ENCODE measurements at places on chromosomes 5 and 9. TPM values are rescaled to one million over a fixed set of nuclear protein-coding genes. Genes with fewer than 3 reads are reported as not detected.

The GPX3 gene
- not detected for total RNA-seq

The AGTPBP1 gene
- 140 TPM for total RNA-seq

The ATG10 gene
- total RNA-seq, result 9.0 TPM

The ARL14EPL gene
- not detected for total RNA-seq

The SLCO6A1 gene
- not detected for total RNA-seq

The TTC23L gene
- total RNA-seq, result 0.48 TPM

The ABO gene
- total RNA-seq, result 0.56 TPM

The LCN15 gene
- total RNA-seq, result not detected

The FOXB2 gene
- total RNA-seq, result not detected

The POLR3G gene
- total RNA-seq, result 1.4 TPM

The SRA1 gene
- total RNA-seq, result 59.4 TPM

The RARS1 gene
- 52.5 TPM for total RNA-seq

The AMBP gene
- not detected for total RNA-seq

The CMYA5 gene
- 0.53 TPM for total RNA-seq

The DPH7 gene
- 39.5 TPM for total RNA-seq

The RMRP gene
- total RNA-seq, result 5,874 TPM

The ORM2 gene
- total RNA-seq, result not detected

The NELFB gene
- 42.9 TPM for total RNA-seq

The PRDM12 gene
- 0.09 TPM for total RNA-seq

The PCYOX1L gene
- total RNA-seq, result 16.8 TPM

The TTC1 gene
- total RNA-seq, result 28.1 TPM

The QRFP gene
- not detected for total RNA-seq

The GABRA1 gene
- total RNA-seq, result not detected

The ZBTB26 gene
- 9.2 TPM for total RNA-seq

The OR1Q1 gene
- total RNA-seq, result not detected

The C5orf52 gene
- not detected for total RNA-seq

The PTGS1 gene
- 11.3 TPM for total RNA-seq

The CD14 gene
- total RNA-seq, result 1.4 TPM

The ZNF189 gene
- 11.3 TPM for total RNA-seq

The FIBCD1 gene
- not detected for total RNA-seq

The RNF208 gene
- total RNA-seq, result 0.93 TPM

The SMIM33 gene
- total RNA-seq, result not detected

The SLC6A3 gene
- total RNA-seq, result not detected

The LIFR gene
- total RNA-seq, result not detected

The NSMF gene
- total RNA-seq, result 78.1 TPM

The RABGAP1 gene
- total RNA-seq, result 37.4 TPM

The NDUFS4 gene
- total RNA-seq, result 22.4 TPM

The PCDHGB4 gene
- total RNA-seq, result 0.31 TPM

The SYK gene
- 75.5 TPM for total RNA-seq

The HEMGN gene
- total RNA-seq, result 0.75 TPM

The VCAN gene
- 28.4 TPM for total RNA-seq

The BSPRY gene
- 4.3 TPM for total RNA-seq

The GALNT12 gene
- 9.4 TPM for total RNA-seq

The CXCL14 gene
- total RNA-seq, result not detected

The SLIT3 gene
- total RNA-seq, result 0.80 TPM

The WDR31 gene
- 0.16 TPM for total RNA-seq

The HTR1A gene
- not detected for total RNA-seq

The CRB2 gene
- not detected for total RNA-seq

The FYB1 gene
- total RNA-seq, result 340 TPM

The FOXI1 gene
- not detected for total RNA-seq

The ADGRV1 gene
- 0.50 TPM for total RNA-seq

The LRRC70 gene
- total RNA-seq, result 17.6 TPM

The CCDC192 gene
- total RNA-seq, result not detected

The TRIP13 gene
- 0.45 TPM for total RNA-seq

The SPATA31D4 gene
- not detected for total RNA-seq

The SLC36A3 gene
- total RNA-seq, result not detected

The RANBP17 gene
- 12.6 TPM for total RNA-seq

The SPAAR gene
- not detected for total RNA-seq

The F2RL2 gene
- total RNA-seq, result not detected
